ENCODE measurements at places on chromosomes 13 and 19.

GRCh38 chr19:13629687-13630357 is 123.5 kb upstream of the CACNA1A start:
- no peak for DNase-seq

- DNase-seq = peak; percentile 67
These were observed 3.3 kb downstream of the OR10H1 start for GRCh38 chr19:15812060-15812722.

DNA sequence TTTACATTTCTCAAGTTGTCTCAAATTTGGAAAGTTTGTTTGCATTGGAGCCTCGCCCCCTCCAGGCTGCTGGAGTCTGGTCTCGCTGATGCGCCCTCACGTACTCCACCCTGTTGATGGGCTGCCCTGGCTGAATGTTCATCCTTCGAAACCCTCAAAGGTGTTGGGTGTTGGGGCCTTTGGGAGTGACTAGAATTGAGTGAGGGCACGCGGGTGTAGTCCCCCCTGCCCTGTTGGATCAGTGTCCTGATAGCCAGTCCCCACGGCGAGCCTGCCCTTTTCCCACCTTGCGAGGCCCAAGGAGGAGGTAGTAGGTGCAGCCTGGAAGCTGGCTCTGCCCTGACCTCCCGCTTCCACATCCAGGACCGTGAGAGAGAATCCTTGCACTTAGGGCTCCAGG is 14.8 kb downstream of the TFDP1 start:
- no peak for DNase-seq

DNA sequence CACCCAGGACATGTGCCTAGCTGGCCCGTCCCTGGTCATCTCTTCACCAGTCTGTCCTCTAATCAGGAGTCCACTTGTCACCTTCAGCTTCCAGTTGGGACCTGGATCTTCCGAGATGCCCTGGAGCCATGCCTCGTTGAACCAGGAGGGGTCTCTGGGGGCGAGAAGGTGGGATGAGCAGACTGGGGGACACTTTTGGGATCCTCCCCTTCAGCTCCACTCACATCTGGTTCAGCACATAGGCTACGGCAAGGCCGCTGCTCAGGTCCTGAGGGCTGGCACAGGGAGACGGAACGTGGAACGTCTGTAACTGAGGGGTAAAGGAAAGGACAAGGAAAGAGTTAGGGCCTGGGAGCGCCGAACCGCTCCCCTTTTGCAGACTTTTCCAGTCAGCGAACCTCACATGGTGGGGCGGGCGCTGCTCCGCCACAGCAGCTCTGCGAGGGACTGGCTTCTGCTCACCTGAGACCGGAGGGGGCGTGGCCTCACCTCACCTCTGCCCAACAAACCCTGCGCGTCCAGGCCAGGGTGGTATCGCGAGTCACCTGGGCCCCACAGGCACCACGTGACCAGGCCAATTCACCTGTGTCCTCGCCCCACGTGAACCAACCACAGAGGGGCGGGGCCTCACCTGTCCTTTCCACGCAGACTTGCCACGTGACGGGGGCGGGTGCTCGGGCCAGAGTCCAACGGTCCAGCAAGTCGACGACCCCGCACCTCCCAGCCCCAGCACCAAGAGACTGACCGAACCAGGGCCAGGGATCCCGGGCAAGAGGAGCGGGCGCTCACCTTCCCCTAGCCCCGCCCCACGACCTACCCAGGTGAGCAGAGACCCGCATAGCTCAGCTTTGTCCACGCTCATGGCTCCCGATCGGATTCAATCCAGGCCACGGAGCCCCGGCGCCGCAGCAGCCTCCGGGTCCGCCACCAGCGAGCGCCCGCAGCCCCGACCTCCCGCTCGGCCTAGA is at the start of gene HOOK2:
Gene HOOK2 (minus strand): TSS at position 965 of the 968 bp plus-strand sequence. CDS start 103 bp downstream, at position 862.
- peak; percentile 48 for DNase-seq

DNA sequence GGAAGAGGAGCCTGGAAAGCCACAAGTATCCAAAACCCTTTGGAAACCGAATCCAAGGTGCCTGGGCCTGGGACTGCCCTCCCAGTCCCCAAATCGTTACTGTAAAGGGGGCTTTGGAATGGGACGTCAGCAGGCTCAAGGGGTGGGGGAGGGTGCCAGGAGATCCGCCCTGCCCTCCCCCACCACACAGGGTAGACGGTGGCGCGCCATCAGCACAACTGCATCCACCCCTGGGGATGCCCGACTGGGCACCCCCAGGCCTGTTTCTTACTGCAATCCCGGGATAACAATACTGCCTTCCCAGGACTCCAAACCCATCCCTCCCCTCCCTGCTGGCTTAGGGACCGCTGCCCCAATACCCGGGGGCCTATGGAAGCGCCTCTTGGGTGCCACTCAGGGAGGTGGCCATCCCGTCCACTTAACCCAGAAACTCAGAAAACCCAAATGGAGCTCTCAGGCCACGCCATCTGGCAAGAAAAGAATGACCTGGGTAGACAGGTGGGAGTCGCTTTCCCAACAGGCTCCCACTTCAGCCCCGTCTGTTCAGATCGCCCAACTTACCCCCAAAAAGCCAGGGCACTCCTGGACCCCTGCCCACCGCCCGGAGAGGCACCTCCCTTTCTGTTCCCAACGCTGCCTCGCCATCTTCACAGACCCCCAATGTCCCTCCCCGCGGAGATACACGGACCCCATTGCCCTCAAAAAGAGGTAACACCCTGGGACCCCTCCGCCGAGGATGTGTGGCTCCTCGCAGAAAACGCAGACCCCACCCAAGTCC is 2.4 kb downstream of the KLF16 start:
- no peak for DNase-seq

- no peak for DNase-seq
These were observed 12.8 kb downstream of the MEDAG start for GRCh38 chr13:30918662-30919405.

- DNase-seq = no peak
These were observed at the start of gene PLPP2 for GRCh38 chr19:291006-291521. Gene PLPP2 (minus strand): TSS chr19:291403. CDS start chr19:291336, 67 bp downstream.

DNA sequence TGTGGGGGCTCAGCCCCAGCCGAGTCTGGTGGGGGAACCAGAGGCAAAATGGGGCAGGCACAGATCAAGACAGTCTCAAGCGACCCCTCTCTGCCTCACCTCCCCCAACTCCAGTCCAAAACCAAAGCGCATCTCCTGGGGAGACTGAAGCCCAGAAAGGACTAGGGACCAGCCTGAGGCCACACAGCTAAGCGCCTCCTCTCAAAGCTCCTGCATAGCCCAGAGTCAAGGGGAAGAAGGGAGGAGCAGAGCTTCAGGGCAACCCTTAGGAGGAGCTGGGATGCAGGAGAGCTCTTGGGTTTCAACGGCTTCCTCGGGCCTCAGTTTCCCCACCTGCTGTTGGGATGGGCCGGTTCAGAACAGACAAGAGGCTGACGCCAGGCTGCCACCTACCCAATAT is 19.9 kb upstream of the SEMA6B start:
- DNase-seq = no peak

- no peak for DNase-seq
These were observed 59.5 kb downstream of the TNFSF11 start for GRCh38 chr13:42633495-42633894.

- no peak for DNase-seq
These were observed 14.1 kb downstream of the SHANK1 start for GRCh38 chr19:50705422-50706019.

DNA sequence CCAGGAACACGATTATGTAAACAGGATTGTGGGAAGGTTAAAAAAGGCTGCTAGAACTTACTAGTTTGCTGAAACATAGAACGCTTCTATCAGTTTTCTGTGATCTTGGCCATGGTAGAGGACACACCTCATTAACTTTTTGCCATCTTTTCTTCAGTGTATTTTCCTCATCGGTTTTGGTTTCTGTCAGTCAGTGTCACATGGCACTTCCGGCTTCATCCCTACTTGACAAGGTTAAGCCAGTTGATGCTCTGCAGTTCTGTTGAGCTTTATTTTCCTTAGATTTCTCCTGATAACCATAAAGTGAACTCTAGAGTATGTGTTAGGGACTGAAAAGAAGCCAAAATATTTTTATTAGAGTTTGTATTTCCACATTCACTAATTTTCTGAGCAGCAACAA is 147.5 kb downstream of the NDFIP2 start:
- no peak for DNase-seq

DNA sequence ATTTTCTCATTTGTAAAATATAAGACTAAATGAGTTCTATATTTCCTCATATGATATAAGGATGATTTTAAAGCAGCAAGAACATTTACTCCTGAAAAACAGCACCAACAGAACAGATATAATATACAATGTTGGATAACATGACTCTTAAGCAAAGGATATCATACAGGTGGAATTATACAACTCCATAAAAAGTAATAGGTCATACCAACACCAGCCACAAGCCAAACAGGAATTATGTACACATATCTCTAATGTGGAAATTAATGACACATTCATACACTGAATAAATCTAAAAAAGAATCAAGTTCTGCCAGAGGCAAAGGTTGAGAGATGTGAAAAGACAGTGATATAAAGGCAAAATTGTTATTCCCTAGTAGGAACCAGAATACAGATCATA is 25.9 kb downstream of the INTS6 start:
- no peak for DNase-seq

DNA sequence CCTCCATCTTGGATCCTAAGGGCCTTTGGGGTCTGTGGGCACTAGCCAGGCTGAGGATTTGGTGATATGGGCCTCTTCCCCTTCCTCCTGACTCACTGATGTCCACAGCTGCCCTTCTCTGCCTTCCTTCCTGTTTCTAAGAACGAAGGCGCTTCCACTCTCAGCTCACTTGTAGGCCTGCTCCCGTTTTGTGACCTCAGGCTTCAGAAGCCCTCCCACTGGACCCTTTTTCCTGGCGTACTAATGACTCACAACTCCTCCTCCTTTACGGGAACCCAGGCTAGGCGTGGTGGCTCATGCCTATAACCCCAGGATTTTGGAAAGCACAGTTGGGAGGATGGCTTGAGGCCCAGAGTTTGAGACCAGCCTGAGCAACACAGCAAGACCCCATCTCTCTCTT is 55.6 kb downstream of the TMED1 start:
- no peak for DNase-seq

DNA sequence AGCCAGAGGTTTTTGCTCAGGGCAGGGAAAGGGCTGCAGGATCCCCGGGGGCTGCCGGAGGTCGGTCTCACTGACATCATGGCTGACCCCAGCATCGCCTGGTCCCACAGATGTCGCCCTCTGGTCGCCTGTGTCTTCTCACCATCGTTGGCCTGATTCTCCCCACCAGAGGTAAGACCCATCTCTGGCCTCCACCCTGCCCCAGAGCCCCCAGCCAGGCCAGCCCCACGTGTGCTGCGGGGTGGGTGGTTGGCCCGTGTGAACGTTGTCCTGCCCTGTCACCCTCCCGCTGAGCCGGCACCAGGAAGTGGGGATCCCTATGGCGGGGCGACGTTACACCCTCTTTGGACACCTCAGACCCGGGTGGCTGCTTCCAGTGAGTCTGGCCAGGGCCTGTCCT is 906 bp downstream of the FXYD5 start:
- no peak for DNase-seq

GRCh38 chr13:111880185-111880584 is 186.8 kb upstream of the SOX1 start:
- DNase-seq = no peak

DNA sequence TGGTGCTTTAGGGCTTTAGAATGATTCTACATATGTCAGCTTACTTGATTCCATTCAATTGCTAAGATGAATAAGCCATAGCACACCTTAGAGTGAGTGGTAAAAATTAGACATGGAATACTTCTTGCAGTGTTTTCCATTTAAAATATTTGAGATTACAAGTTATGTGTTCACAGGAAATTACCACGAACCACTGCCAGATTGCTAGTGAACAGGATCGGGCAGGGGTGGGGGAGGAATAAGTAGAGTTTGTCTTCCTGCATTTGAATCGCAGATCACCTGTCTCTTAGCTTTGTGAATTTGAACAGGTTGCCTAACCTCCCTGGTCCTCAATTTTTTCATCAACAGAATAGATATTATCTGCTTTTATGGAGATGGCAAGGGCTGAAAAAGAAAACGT is 124.6 kb downstream of the GGACT start:
- no peak for DNase-seq

DNA sequence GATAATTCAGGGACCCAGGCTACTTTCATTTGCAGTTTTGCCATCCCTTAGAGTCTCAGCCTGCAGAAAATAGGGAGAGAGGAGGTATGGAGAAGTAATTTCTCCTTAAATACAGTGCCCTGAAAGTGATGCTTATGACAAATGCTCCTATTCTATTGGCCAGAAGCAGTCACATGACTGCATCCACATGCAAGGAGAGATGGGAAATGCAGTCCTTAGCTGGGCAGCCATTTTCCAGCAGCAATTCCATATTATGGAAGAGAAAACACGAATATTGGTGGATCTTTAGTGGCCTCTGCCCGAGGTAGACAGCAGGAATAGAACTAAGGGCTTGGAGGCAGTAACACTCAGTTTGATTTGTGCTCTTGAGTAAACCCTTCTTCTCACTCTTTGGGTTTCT is 39.4 kb downstream of the VAV1 start:
- no peak for DNase-seq

- no peak for DNase-seq
These were observed 37.5 kb downstream of the N4BP2L2 start for GRCh38 chr13:32501064-32501463.

DNA sequence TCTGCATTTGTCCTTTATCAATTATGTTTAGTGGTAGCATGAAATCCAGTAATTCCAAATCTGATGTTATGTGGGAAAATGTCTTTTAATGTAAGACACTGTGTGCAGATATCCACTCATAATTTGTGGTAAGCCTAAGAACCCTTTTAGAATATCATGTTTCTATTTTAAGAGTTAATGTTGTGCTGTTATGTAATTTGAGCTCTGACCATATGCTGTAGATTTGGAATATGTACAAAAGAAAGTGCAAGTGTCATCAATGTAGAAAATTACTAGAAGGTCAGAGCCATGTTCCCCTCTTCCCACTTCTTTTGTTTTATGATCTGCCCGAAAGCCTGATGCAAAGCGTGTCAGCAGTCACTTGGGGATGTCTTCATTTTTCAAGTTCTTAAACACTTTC is 44.5 kb downstream of the SCEL start:
- DNase-seq = no peak

DNA sequence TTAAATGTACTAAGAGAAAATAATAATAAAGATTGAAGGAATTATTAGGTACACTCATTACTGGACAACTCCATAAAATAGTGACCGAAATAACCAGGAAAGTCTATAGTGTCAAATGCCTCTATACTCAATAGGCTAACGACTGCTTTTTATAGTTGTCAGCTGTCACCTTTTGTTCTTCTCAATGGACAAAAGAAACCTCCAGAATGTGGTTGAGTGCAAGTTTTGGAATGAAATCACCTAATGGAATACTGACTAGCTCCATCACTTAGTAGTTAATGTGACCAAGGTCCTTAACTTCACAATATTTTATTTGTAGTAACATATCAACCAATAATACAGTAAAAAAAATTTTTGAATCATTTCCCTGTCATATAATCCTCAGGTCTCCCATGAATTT is 18.1 kb downstream of the TSC22D1 start:
- DNase-seq = no peak
